Stimulated activated CD8-positive, alpha-beta memory T cell treated with anti-CD3 and anti-CD28 coated beads, Interleukin-4, amount 100 ng/mL, for 4 hours (primary cell): ENCODE measurements at places on chromosomes 1 and 21.

GRCh38 chr1:9253004-9253403 is 18.4 kb downstream of the H6PD start:
- DNase-seq: no peak

- no peak for DNase-seq
These were observed 791 bp upstream of the MAST2 start for GRCh38 chr1:45802343-45803298.

- no peak for DNase-seq
These were observed 155.4 kb downstream of the SMYD3 start for GRCh38 chr1:246351721-246352120.

DNA sequence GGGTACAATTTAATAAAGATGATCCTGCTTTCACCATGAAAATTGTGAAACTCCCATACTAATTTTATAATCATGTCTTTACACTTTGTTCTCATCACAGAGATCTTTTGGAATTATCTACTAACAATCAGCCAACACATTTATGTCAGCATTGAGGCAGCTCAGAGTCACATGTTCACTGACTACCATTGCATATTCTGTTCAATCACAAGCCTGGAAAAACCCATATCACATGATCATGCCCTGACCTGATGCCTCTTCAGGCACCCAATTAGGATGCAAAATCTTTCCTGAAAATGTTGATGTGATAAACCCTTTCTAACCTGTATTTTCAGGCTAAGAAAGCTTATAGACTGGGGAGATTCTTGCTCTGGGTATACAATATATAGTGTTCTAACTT is 21.6 kb upstream of the RASAL2 start:
- no peak for DNase-seq

DNA sequence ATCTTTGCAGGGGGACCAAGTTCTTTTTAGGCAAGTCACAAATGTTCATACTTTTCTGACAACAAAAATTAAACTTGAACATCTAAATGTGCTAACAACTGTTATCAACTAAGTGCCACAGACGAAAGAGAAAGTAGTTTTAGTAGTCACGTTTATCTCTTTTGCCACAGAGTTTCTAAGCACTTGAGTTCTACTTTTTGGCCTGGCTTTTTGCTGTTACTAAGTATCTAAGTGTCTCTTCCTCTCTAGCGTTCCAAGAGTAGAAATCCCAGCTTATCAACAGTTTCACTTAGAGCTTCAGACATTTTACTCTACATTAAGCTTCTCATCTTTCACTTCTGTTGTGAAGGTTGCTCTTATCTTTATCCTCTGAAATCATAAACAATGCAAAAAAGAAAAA is 34.2 kb downstream of the GATAD2B start:
- DNase-seq: no peak

GRCh38 chr1:220707160-220707559 is 17.0 kb downstream of the C1orf115 start:
- no peak for DNase-seq

DNA sequence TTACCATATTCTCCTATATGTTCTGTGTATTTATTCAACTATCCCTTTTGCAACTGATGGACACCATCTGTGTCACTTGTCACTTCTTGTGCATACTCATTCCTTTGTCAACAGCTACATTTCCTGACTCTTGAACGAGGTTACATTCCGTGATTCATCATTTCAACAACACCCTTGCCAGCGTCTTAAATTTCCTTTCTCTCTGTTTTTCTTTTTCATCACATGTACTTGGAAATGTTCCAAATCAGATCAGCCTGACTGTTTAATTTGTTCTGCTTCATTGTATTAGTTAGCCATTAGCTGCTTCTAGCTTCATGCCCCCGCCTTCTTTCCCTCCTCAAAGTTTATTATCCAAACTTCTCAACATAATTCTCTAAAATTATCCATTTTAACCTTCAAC is 173.0 kb downstream of the ADGRL4 start:
- DNase-seq: no peak

DNA sequence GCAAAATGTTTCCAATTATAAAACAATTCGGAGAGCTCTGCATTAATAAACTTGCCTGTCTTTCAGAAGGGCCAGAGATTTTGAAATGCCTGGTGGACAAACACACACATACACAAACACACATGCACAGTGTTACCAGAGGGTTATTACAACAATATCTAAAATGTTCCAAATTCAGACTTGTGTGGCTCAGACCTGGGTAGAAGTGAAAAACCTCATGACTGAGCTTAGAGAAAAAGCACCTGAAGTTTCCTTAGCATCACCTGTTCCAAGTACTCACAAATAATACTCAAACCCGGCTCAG is 247.9 kb downstream of the FOXD2 start:
- no peak for DNase-seq

GRCh38 chr1:168483539-168483938 is 60.3 kb downstream of the XCL2 start:
- no peak for DNase-seq

DNA sequence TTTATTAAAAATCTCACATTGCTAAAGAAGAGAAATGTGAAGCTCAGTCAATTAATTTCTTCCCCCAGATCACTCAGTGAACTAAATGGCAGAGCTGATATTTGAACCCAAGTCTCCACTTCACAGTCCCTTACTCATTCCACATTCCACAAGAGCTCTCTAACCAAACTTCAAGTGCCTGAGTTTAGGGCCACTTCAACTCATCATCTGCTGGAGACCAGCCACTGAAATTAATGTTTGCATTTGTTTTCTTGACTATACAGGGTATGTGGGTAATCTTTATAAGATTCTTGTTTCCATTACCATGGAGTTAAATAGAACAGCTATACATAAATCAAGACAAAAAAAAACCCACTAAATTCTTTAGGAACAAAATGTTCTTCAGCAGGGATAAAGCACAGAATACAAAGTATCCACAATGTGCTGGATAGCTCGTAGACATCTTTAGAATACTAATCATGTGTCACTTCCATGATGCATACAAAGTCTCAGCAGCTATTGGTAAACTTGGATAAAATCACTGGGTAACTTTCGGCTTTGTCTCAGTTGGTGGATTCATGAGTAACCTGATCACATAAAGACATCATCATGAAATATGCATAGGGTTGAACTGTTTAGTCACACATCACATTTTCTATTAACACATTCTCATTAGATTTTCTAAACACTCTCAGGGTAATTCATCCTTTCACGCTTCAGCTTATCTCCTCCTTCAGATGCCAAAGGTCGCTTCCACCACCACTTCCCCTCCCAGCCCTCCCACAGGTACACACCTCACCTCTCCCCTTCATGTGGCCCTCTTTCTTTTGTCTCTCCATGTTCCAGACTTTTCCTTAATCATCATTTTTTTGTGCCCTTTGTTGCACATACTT is 89.8 kb downstream of the LRRC53 start:
- DNase-seq: no peak

- DNase-seq: no peak
These were observed 46.3 kb upstream of the SAMSN1 start for GRCh38 chr21:14592296-14593000.

GRCh38 chr1:228043281-228043848 is 36.6 kb downstream of the WNT3A start:
- no peak for DNase-seq

DNA sequence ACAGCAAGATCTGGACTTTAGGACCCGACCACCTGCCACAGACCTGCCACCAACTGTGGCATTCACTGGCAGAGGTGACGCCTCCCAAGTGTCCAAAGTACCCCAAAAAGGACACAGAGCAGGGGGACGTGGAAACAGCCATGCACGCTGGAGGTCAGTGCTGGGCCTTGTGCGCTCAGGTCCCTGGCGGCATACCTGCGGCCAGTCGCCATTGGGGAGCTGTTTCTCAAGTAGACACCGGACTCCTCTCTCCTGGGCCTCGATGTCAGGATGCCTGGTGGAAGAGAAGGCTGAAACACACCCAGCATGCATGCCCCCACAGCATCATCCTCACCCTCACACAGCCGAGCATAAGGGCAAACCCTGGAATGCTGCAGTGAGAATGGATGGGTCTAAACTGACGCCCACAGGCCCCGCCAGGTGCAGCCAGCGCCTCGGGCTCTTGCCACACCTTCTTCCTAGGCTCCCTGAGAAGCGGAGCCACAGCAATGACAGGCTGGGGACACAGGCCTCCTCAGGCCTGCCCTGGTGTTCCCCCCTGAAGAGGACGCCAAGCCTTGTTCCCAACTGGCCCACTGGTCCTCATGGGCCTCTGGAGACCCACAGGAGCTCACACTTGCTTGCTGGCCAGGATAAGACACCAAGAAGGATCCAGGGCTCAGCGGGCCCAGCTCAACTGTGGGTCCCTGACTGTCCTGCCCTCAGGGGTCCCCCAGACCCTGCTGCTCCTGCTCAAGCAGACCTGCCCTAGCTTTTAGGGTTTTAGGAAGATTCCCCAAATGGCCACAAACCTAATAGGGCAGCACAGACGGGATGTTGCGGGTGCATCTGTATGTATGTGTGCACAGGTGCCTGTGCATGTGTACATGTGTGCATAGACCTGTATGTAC is 7.7 kb upstream of the SPATC1L start:
- no peak for DNase-seq

GRCh38 chr1:156509424-156510034 is 9.0 kb upstream of the MEF2D start:
- DNase-seq: no peak

DNA sequence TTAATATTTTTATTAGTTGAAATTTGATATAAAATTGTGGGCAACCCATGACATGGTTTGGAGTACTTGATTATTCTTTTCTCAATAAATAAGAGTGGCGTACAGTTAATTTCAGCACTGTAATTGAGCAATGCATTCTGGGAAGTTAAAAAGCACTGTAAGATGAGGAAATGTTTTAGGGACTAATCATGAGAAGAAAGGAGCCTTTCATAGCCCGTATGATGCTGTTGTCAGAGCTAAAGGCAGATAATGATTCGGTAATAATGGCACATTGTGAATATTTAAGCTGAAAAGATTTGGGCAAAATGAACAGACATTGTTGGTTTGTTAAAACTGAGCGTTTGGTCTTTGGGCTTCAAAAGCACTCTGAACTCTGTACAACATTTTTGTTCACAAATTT is 139.3 kb downstream of the NFIA start:
- DNase-seq: no peak

DNA sequence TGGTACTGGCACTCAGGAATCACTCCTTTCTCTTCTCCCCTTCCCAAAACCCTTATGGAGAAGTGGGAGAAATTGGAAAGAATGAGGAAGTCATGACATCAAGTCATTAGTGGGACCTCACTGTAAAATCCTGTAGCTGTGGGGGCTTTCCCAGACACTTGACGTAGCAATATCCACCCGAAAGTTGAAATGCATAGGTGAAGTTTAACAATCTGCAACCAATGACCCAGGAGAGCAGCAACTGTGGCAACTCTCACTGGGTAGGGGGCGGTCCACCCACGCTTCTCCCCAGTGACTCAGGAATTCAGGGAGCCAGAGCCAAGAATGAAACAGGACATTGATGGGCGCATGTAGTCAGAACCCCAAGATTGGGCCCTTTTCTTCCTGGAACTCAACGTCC is 27.0 kb downstream of the ABCA4 start:
- no peak for DNase-seq

GRCh38 chr1:110433803-110434202 is 17.1 kb upstream of the PROK1 start:
- no peak for DNase-seq

GRCh38 chr1:234235434-234235881 is 137.8 kb upstream of the COA6 start:
- DNase-seq: no peak

- no peak for DNase-seq
These were observed 148.7 kb downstream of the ADSS2 start for GRCh38 chr1:244302876-244303609.

- no peak for DNase-seq
These were observed 939 bp upstream of the MFAP2 start for GRCh38 chr1:16981269-16981849.

- DNase-seq: no peak
These were observed 4.8 kb upstream of the SFN start for GRCh38 chr1:26858160-26858559.
